ENCODE measurements at places on chromosomes 7 and 10. TPM values are rescaled to one million over a fixed set of nuclear protein-coding genes. Genes with fewer than 3 reads are reported as not detected.

DNA sequence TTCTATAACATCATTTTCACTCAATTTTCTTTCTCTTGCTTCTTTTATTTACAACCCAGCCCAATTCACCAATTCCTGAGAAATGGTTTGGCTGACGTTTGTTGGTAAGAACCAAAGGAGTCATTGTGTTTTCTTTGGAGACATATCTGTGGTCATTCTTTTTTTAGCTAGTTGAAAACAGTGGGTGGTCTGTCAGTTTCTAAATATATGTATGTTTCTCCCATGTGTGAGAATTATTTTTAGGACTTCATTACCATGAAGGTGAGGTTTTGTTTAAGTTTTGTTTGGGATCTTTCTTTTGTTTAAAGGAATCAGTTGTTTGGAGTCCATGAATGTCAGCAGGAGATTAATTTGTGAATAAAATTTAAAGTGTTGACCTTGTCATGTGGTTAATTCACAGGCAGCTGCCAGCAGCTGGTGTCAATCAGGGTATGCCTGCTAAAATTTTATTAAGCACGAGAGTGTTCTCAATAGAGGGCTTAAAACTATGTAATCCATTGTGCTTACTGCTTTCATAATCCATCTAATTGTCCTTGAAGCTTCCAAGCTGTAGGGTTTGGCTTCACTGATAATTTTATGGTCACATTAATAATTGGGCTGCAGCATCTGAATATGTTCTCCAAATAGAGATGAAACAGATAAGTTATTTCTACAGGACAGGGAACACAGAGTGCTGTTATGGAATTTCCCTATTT lies 38.7 kb downstream of the INSYN2A start:
- H3K36me3 ChIP-seq, result no peaks in the 10 kb centered on the region
- H3K4me1 ChIP-seq, result peaks cover 1% of the 10 kb centered on the region
- no peak for DNase-seq
- H3K27me3 ChIP-seq, result no peaks in the 10 kb centered on the region
- no peak overlapping the region for H3K4me3 ChIP-seq

DNA sequence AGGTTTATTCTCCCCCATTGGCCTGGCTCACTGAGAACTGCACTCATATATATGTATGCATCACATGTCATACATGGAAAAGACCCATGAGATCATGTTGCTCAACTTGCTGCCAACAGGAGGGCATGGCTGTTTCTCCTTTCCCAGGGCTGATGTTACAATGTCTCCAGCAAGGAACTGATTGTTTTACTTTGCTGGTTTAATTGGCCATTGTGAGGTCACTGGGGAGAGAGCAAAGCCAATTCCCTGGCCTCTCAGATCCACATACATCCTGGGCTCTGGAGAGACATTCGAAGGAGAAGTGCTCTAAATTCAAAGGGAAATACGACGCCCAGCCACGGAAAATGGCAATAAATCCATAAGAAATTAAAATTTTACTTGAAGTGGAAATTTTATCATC lies 287.8 kb downstream of the WDR11 start:
- H3K36me3 ChIP-seq, result peaks cover 3% of the 10 kb centered on the region
- no peaks in the 10 kb centered on the region for H3K4me1 ChIP-seq
- DNase-seq, result no peak
- no peak overlapping the region for H3K27ac ChIP-seq
- no peak overlapping the region for H3K4me3 ChIP-seq

DNA sequence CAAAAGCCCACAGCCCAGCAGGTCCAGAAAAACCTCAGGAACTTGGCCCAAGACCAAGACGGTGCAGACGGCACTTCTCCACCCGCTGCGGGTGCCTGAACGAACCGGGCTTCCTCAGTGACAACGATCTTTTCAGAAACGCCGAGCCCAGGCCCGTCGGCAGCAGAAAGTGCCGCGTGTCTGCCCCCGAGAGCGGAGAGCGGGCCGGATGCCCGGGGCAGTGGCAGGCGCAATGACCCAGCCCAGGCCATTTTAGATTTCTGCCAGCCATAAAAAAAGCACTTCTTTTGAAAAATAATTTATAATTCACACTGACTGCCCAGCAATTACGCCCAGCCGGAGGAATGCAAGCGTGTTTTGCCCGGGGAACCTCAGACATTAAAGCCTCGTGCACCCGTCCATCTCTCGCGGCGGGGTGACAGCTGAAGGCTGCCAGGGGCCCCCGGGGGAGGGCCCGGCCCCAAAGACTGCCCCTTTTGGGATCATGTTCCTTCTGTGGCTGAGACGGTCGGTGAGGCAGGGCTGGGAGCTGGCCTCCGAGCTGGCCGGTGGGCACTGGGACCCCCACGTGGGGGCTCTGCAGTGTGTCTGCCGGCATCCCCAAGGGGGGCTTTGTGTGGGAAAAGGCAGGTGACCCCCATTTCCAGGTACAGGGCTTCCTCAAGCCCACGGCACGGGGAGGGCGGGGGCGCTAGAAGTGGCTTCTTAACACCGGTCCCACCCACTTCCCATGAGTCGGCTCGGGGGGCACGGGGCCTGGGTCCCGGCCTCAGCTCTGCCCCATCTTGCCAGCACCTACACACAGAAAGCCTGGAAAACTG lies 71.3 kb upstream of the PDGFA start:
- H3K27ac ChIP-seq, result no peak overlapping the region
- H3K4me3 ChIP-seq, result no peak overlapping the region
- peaks cover 35% of the 10 kb centered on the region for H3K36me3 ChIP-seq
- no peak for DNase-seq

Gene GNAT3
- not detected for total RNA-seq

DNA sequence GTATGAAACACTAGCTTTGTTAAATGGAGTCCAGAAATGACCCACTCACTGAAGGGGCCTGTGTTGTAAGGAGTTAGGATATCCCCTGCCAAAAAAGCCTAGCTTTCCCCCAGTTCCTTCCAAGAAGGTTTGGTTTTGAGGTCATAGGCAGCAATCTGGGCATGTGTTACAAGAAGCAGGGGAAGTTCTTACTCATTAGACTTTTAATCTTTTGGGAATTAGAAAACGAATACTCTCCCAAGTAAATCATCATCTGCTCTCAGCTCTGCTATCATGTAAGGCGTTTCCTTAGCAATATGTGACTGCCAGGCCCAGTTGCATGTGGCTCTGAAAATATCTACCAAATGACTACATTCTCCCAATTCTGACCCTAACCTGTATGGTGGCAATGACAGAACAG lies 3.7 kb downstream of the NOD1 start:
- no peaks in the 10 kb centered on the region for H3K36me3 ChIP-seq
- no peak overlapping the region for H3K4me3 ChIP-seq
- no peaks in the 10 kb centered on the region for H3K27me3 ChIP-seq

DNA sequence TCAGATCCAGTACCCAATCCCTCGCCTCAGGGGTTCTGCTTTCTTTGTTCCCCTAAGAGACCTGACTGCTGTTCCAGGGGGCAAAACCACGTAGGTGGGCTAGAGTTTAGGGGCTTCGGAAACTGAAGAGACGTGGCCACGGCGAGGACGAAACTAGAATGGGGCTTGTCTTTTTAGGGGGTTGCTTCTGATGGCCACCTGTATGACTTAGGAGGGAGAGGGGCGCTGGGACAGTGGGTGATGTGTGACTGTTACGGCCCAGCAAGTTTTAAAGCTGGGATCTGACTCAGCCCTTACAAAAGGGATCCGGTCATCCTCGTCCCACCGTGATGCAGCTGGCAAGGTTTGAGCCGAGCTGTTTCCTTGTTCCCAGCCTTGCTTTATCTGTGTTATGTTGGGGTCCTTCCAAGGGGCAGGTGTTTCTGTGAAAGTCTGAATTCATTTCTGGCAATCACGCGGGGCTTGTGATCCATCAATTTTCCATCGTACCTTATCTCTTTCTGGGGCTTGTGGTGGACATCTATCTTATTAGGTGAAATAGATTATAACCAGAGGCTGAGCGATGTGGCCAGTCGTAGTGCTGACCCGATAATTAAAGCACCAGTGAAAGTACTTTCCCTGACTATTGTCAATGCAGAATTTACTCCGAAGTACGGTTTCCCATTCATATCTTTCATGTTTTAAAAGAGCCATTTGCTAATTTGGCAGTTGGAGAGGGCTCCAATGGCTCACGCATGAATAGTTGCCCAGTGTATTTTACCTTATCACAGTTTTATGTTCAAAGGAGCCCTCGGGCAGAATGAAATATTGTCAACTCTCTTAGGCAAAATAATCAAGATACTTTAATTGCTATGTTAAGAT lies 830 bp downstream of the MET start:
- H3K27ac ChIP-seq, result no peak overlapping the region
- no peaks in the 10 kb centered on the region for H3K4me1 ChIP-seq
- DNase-seq, result peak; percentile 37
- peak overlapping the region; percentile 93 for H3K4me3 ChIP-seq
- H3K36me3 ChIP-seq, result no peaks in the 10 kb centered on the region

- no peaks in the 10 kb centered on the region for H3K36me3 ChIP-seq
- no peak within 1 kb of the TSS for H3K27ac ChIP-seq
- no peaks in the 10 kb centered on the region for H3K4me1 ChIP-seq
- peak; percentile 69 for DNase-seq
- H3K4me3 ChIP-seq, result peak within 1 kb of the TSS; percentile 79
Measured at GRCh38 chr10:15370856-15371701, at the start of gene FAM171A1. Gene FAM171A1 (minus strand): TSS chr10:15371289. CDS start chr10:15371052, 237 bp downstream.

DNA sequence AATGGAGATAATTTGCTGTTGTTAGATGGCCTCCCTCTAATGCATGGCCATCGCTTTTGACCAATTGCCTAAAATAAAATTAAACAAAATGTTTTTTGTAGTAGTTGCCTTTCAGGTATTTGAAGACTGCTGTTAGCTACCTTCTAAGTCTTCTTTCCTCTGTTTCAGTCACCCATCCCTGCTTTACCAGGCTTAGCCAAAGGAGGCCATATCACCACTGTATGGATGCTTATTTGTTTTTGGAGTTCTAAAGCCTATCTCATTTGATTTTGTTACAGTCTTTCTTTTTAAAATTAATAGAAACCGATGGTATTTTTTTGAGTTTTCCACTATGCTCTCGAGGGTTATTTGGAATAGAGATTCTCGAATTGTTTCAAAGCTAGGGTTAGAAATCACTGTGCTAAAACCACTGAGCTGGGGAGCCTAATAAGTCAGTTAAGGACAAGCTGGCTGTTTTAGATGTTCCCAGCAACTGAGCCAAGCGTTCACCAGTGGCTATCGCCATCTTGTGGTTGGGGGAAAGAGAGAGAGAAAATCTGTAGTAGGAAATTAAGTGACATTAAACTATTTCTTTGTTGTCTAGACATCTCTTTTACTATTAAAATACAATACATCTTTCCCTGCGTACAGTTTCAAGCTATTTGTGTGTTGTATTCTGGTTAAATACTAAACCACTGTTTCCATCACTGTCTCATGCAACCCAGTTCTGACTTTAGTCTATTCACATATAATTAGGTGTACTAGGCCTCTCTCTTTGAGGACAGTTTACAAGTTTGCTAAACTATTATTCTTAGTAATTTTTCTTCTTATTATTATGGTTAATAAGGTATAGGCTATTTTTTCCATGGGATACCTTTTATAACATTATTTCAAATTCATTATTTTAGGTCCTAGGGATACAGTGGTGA lies 52.2 kb downstream of the GPR158 start:
- no peaks in the 10 kb centered on the region for H3K4me1 ChIP-seq
- H3K36me3 ChIP-seq, result no peaks in the 10 kb centered on the region
- no peak overlapping the region for H3K4me3 ChIP-seq
- DNase-seq, result peak; percentile 43
- H3K27ac ChIP-seq, result no peak overlapping the region
- no peaks in the 10 kb centered on the region for H3K27me3 ChIP-seq

Gene AOAH
- total RNA-seq, result 0.39 TPM

DNA sequence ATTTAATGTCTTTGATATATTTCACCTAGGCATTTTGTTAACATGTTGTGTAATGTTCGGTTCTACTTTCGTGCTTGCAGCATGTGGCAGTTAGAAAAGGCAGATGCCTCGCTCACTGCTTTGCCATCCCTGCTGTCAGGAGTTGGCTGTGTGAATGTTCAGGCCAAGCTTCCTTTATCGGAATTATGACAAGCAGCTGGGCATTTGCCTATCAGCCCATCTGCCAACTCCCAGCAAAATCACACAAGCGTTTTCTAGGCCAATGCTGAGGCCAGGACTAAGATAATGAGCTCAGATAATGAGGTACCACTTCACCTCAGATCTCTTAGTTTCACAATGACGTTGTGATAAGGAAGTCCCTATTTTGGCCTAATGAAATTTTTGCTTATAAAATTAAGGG lies 212.7 kb upstream of the FAM3C start:
- H3K4me1 ChIP-seq, result no peaks in the 10 kb centered on the region
- no peak for DNase-seq
- no peaks in the 10 kb centered on the region for H3K36me3 ChIP-seq
- no peak overlapping the region for H3K4me3 ChIP-seq
- H3K27me3 ChIP-seq, result no peaks in the 10 kb centered on the region
- H3K27ac ChIP-seq, result no peak overlapping the region

GRCh38 chr7:37899712-37900247 lies 16.8 kb downstream of the SFRP4 start:
- DNase-seq, result no peak
- no peaks in the 10 kb centered on the region for H3K36me3 ChIP-seq
- H3K27ac ChIP-seq, result no peak overlapping the region
- H3K4me3 ChIP-seq, result no peak overlapping the region

DNA sequence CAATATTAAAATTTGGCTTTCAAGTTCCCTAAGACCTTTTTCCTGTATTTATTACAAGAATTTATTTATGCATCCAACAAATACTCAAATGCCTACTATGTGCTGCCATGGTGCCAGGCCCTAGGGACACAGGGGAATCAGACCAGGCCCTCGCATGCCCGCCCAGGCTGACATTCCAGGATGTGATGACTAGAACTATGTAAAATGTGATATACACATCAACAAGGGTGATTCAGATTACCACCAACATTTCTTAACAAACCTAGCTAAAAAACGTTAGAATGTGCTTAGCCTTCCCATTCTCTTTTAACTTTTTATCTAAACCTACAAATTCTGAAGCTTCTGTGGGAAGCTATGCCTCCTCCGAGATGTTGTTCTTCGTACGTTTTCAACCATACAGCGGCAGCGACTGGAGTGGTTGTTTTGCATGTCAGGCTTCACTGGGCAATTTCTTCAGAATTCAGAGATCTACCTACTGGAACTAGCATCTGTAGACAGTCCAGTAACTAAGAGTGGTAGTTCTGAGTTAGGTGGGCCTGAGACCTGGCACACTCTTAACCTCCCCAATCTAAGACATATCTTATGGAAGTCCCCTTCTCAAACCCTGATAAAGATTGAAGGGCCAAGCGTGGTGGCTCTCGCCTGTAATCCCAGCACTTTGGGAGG lies 22.1 kb downstream of the GNA12 start:
- H3K4me1 ChIP-seq, result peaks cover 35% of the 10 kb centered on the region
- no peak for DNase-seq
- H3K4me3 ChIP-seq, result no peak overlapping the region
- peak overlapping the region; percentile 96 for H3K27ac ChIP-seq
- peaks cover 8% of the 10 kb centered on the region for H3K36me3 ChIP-seq

DNA sequence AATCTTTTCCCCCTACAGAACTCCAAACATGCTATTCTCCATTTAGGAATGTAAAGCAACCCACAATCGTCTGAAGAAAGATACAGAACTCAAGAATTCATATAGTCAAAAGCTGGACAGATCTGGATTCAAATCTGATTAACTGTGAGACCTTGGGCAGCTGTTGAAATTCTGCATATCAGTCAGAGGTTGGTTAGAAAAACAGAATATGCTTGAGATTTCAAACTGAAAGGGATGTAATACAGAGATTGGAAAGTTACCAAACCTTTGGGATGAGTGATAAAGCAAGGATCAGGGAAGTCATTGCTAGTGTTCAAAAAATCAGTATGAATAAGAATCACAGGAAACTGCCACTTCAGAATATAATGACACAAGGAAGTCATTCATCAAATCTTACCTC lies 406.6 kb downstream of the HTR7 start:
- DNase-seq, result no peak
- no peaks in the 10 kb centered on the region for H3K36me3 ChIP-seq
- no peaks in the 10 kb centered on the region for H3K4me1 ChIP-seq
- H3K4me3 ChIP-seq, result no peak overlapping the region

Data from H9 (cell line).